ENCODE measurements at places on chromosomes 1 and 21. TPM values are rescaled to one million over a fixed set of nuclear protein-coding genes. Genes with fewer than 3 reads are reported as not detected.

The GABRD gene
- not detected for total RNA-seq

The OR2G6 gene
- total RNA-seq, result not detected

DNA sequence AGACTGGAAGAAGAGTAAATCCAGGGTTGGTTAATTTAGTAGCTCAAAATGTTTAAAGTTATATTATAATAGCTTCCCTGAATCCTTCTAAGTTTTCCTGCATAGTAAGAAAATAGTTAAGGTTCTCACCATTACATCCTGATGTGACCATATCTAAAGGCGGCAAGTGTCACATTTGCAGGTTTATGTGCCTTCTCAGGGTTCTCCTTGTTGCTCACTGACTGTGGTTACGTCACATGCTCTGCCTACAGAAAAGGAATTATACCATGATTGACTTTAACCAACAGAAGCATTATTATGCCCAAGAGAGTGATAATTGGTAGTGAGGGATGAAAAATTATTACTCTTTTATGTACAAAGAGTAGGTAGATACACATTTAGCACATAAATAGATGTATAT lies 539.8 kb downstream of the PTPRC start:
- H3K4me1 ChIP-seq, result peaks cover 6% of the 10 kb centered on the region
- H3K4me3 ChIP-seq, result no peak overlapping the region
- no peak for DNase-seq
- H3K27ac ChIP-seq, result no peak overlapping the region

GRCh38 chr1:46247436-46248121 lies at the start of gene RAD54L:
Gene RAD54L (plus strand): TSS chr1:46247763. CDS start chr1:46248406, 643 bp downstream.
- no peaks in the 10 kb centered on the region for H3K27me3 ChIP-seq
- H3K4me1 ChIP-seq, result no peaks in the 10 kb centered on the region
- peak; percentile 97 for DNase-seq
- H3K27ac ChIP-seq, result peak within 1 kb of the TSS; percentile 80
- H3K4me3 ChIP-seq, result peak within 1 kb of the TSS; percentile 65
- no peaks in the 10 kb centered on the region for H3K36me3 ChIP-seq

GRCh38 chr1:211643324-211644212 lies 31.9 kb downstream of the NEK2 start:
- H3K4me1 ChIP-seq, result peaks cover 13% of the 10 kb centered on the region
- H3K4me3 ChIP-seq, result no peak overlapping the region
- no peaks in the 10 kb centered on the region for H3K36me3 ChIP-seq
- DNase-seq, result peak; percentile 61

DNA sequence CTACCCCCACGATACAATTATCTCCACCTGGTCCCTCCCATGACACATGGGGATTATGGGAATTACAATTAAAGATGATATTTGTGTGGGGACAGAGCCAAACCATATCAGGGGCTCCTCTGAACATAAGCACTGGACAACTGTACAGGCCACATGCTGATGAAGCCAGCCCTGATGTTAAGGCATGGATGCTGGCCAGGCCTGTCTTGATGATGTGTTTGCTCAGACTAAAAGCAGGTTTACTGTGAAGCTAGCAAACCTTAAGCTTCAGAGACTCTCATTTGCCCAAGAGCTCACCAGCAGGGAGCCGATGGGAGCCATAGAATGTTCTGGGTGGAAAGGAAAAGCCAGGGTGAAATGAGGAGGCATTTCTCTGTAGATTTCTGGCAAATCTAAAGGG lies 135.3 kb upstream of the KCNK1 start:
- no peak for DNase-seq
- no peaks in the 10 kb centered on the region for H3K4me1 ChIP-seq
- no peaks in the 10 kb centered on the region for H3K27me3 ChIP-seq
- no peak overlapping the region for H3K27ac ChIP-seq
- no peak overlapping the region for H3K4me3 ChIP-seq

- H3K4me3 ChIP-seq, result no peak overlapping the region
- no peaks in the 10 kb centered on the region for H3K36me3 ChIP-seq
- H3K27me3 ChIP-seq, result no peaks in the 10 kb centered on the region
- H3K4me1 ChIP-seq, result peaks cover 31% of the 10 kb centered on the region
Measured at GRCh38 chr1:54489627-54490250, 58.3 kb upstream of the ACOT11 start.

- no peak overlapping the region for H3K27ac ChIP-seq
- no peaks in the 10 kb centered on the region for H3K4me1 ChIP-seq
- no peak for DNase-seq
- H3K36me3 ChIP-seq, result no peaks in the 10 kb centered on the region
Measured at GRCh38 chr1:231857609-231858135, 231.1 kb downstream of the DISC1 start.

All from right atrium auricular region (tissue), 2 donors.